Pons (tissue), 1 donor: ENCODE measurements at places on chromosomes 13 and 19.

DNA sequence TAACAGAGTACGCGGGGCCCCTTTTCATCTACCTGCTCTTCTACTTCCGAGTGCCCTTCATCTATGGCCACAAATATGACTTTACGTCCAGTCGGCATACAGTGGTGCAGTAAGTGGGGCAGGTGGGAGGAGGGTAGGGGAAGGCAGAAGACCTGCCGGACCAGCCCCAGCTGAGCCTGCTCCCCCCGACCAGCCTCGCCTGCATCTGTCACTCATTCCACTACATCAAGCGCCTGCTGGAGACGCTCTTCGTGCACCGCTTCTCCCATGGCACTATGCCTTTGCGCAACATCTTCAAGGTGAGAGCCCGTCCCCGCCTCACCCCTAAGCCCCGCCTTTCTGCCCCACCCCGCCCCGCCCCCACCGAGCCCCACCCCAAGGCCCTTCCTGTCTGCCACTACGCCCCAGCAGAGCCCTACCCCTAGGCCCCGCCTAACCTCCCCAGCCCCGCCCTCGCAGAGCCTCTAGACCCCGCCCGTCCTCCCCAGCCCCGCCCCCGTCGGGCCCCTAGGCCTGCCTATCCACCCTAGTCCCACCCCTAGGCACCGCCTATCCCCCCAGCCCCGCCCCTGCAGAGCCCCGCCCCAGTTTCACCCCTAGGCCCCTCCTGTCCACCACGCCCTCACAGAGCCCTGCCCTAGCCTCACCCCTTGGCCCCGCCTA is 7.7 kb downstream of the NDUFB7 start:
- DNase-seq, result peak; percentile 1

- DNase-seq, result no peak
Measured at GRCh38 chr19:3693025-3693925, 7.0 kb downstream of the PIP5K1C start.

GRCh38 chr19:30371960-30372824 is at the start of gene ZNF536:
Gene ZNF536 (plus strand): TSS chr19:30372384. CDS start chr19:30443563, 71,179 bp downstream.
- peak; percentile 96 for DNase-seq

- DNase-seq, result no peak
Measured at GRCh38 chr13:111411919-111412650, 91.6 kb downstream of the TEX29 start.

- no peak for DNase-seq
Measured at GRCh38 chr13:42002066-42002465, 41.2 kb upstream of the VWA8 start.

DNA sequence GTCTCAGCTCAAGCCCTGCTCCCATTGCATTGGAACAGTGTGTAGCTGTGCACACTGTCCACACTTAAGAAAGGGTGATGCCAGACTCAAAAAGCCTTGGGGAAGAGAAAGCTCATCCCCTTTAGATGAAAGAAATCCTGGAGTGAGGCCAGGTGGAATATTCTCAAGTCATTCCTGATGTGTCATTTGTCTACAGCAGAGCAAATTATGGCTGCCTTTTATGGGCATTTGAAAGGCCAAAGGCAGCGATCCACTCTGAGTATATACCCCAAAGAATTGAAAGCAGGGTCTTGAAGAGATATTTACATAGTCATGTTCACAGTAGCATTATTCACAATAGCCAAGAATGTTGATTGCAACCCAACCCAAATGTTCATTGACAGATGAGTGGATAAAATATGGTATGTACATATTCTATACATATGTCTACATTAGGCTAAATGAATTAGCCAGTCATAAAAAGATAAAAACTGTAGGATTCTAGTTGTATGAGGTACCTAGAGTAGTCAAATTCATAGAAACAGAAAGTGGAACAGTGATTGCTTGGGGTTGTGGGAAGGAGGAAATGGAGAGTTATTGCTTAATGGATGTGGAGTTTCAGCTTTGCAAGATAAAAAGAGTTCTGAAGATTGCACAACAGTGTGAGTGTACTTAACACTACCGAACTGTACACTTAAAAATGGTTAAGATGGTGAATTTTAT is 214.9 kb downstream of the KCNRG start:
- peak; percentile 59 for DNase-seq

GRCh38 chr13:74771964-74772363 is 637.8 kb upstream of the KLF12 start:
- no peak for DNase-seq

DNA sequence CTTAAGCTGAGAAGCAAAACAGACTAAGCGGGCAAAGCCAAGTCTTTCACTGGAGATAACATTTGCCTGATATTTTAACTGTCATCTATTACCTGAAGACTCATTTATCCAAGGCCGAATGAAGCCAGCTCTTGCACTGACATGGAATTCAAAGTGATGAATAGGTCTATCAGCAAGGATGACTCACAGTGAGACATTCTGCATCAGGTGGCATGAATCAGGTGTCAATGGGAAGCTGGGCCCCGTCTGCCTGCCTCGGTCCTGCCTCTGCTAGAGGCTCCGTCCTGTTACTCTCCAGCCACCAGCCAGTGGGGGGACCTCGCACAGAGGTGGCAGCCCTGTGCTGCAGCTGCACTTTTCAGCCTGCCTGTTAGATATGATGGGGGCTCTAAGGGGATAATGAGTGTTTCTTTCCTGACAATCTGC is 23.5 kb downstream of the STARD13 start:
- no peak for DNase-seq

- DNase-seq, result no peak
Measured at GRCh38 chr13:48266150-48266549, 33.1 kb downstream of the ITM2B start.

DNA sequence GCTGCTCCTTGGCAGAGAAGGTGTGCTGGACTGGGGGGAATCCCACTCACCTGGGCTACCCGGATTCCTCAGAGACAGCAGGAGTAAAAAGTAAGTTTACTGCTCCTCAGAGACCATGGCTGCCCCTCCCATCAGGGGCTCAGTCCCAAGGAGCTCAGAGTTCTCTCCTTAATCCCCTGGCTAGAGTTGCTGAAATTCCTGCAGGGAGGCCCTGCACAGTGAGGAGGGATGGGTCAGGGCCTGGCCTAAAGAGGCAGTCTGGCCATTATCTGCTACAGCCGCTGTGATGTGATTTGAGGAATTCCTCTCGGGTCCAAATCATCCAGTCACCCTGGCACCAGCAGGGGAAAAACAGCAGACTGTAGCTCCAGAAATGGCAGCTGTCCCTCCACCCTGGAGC is 502.5 kb downstream of the PCDH17 start:
- DNase-seq, result no peak

DNA sequence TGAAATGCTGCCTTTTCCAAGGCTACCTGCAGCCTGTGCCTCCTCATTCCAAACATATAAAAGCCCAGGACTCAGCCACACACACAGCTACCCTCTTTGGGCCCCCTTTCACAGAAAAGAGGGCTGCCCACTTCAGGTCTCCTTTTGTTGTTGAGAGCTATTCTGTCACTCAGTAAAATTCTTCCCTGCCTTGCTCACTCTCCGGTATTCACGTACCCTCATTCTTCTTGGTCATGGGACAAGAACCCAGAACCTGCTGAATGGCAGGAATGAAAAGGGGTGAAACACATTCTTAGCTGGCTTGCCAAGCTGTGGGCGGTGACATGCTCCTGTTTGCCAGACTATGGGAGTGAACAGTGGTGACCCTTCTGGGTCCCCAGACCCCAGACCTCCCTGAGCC is 338.0 kb upstream of the ATXN8OS start:
- no peak for DNase-seq

- DNase-seq, result no peak
Measured at GRCh38 chr19:7611541-7612279, 16.0 kb downstream of the CAMSAP3 start.

DNA sequence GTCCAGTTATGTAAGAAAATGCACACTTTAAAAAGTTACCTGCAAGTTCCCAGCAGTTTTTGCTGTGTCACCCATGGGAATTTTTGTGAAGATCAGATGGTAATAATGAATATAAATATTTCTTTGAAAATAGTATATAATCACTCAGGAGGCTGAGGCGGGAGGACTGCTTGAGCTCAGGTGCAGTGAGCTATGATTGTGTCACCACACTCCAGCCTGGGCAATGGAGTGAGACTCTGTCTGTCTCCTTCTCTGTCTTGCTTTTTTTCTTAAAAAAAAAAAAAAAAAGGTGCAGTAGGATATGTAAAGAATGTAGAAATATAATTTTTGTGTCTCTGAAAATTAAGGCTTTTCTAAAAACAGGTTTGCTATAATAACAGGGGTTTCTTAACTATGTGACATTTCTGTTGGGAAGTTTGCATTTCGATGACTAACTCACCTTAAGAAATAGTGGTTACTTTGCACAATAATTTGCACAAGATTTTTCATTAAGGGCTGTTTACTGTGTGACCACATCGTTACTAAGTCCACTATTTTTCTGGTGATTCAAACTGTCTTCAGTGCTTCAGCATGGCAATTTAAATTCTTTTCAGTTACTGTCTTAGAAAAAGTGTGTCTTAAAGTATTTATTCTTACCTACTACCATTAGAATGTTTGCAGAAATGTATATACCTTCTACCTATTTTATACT is 37.3 kb downstream of the DNAJC3 start:
- no peak for DNase-seq

DNA sequence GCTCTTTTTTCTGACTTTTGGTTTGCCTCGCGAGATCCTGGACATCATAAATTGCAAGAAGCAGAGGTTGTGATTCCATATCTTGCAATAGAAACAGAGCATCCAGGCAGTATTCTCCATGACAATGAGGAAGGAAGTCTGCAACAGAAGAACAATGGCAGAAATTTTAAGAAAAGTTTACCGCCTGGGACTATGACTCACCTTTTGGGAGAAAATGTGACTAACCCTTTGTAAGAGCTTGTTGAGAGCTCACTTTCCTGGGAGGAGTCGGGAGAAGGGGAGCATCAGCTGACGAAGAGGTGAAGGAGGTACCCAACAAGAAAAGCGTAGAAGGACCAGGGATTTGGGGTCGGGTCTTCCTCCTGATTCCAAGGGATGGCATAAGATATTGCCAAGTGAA is 34.3 kb upstream of the TNFSF11 start:
- no peak for DNase-seq

- no peak for DNase-seq
Measured at GRCh38 chr13:98918771-98919170, 59.1 kb downstream of the DOCK9 start.

DNA sequence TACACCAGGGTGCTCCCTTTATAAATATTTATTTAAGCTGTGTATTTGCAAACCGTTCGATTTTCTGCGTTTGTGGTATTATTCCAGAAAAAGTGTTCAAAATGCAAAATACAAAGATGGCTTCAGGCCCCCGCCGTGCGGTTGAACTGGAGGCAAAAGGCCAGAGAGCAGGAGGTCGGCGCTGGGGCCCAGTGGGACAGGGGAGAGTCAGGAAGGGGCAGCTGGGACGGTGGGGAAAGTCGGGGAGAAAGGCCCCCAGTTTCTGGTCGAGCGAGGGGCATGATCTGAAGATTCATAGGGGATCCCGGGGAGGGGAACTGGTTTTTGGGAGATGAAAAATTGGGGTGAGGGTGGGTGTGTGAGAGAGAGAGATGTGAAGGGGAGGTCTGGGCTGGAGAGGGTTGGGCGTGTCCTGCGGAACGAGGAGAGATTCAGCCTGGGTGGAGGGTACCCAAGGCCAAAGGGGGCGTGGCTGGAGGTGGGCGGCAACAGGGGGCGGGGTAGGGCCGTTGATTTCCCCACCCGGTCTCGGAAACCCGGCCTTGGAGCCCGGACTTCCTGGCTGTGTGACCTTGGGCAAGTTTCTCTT is 678 bp downstream of the ISOC2 start:
- peak; percentile 53 for DNase-seq

GRCh38 chr13:46160065-46160464 is 21.9 kb downstream of the LCP1 start:
- no peak for DNase-seq

DNA sequence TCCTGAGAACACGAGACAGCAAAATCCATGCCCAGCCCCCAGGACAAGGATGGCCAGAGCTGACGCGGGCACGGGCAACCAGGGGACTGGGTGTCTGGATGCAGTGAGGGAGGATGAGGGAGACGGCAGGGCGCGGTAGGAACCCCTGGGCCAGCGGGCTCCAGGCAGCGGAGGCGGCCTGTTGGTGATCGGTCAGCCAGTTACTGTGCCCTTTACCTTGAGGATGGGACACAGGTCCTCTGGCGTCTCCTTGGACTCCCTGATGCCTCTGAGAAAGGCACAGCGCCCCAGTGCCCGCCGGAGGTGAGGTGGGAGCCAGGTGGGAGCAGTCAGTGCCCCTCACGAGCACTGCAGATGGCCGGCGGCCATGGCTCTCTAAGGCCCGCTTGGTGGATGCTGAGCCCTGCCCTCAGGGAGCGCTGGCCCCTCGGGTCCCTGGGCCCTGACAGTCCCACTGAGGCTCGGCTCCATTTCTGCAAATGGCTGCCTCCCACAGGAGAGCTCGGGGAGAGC is 31.2 kb downstream of the C13orf46 start:
- no peak for DNase-seq

DNA sequence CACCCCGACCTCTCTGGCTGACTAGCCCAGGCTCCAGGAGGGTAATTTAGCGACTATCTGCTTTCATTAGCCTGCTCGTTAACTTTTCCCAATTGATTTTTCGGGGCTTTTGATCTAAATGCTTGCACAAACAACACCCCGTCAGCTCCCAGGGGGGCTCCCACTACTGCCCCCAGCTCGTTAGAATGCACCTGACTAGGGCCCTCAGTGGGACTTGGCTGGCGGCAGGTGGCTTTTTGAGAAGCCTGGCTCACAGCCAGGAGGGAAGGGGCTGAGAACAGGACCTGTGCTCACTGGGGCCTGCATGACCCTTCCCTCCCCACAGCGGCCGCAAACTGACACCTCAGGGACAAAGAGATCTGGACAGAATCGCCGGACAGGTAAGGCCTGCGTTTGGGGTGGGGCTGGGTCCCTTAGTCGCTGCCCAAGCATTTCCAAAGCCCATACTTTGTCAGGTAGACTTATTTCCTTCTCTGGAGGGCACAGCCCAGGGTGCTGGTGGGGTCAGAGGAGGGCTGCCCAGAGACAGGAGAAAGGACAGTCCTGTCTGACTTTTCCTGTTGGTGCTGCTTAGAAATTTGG is 7.6 kb upstream of the CD79A start:
- no peak for DNase-seq

GRCh38 chr13:51912091-51912490 is 50.3 kb downstream of the CCDC70 start:
- peak; percentile 81 for DNase-seq

DNA sequence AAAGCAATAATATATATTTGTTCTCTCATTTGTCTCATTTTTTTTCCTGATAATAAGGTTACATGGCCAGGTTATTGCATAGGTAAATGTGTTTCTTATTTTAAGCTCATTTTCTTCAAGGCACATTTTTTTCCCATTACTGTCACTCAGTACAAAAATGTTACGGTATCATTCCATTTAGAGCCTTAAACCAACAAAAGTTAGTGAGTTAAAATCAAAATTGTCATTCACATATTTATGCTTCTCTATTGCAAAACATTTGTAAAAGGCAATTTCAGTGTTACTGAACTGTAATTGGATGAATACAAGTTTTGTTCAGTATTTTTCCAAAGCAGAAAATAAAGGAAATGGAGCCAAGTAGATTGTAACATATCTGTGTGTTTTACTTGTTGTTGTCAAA is 117.6 kb upstream of the MAB21L1 start:
- DNase-seq, result no peak
